ENCODE measurements at places on chromosomes 11 and 22. TPM values are rescaled to one million over a fixed set of nuclear protein-coding genes. Genes with fewer than 3 reads are reported as not detected.

SHISAL1 gene
- not detected for total RNA-seq

SESN3 gene
- 31.5 TPM for total RNA-seq

F2 gene
- total RNA-seq, result 0.16 TPM

RAPSN gene
- 1.2 TPM for total RNA-seq

GRCh38 chr22:31625257-31625640, 36.8 kb downstream of the PISD start:
- no peak overlapping the region for H3K4me3 ChIP-seq

DNA sequence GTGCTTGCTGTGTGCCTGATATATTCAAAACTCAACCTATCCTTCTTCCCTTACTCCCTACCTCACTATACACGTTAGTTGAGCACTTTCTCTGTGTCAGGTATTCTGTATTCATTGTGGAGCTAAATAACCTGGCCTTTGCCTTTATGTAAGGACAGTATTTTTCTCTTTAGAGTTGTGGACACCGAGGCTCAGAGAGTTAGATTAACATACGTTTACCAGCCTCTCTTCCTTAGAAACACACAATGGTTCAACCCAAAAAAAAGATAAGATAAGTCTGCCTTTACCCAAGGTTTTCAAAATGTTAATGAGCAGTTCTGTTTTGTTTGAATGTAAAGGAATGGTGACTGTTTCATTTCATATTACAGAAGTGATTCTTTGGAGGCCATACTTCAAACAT, 45.0 kb downstream of the CBL start:
- H3K4me3 ChIP-seq, result no peak overlapping the region
- peaks cover 13% of the 10 kb centered on the region for H3K4me1 ChIP-seq
- DNase-seq, result no peak
- peaks cover 47% of the 10 kb centered on the region for H3K36me3 ChIP-seq

- no peaks in the 10 kb centered on the region for H3K4me1 ChIP-seq
- no peak overlapping the region for H3K27ac ChIP-seq
- DNase-seq, result no peak
- H3K36me3 ChIP-seq, result peaks cover 14% of the 10 kb centered on the region
- H3K4me3 ChIP-seq, result no peak overlapping the region
- H3K27me3 ChIP-seq, result no peaks in the 10 kb centered on the region
Measured at GRCh38 chr11:2653930-2654739, 45.7 kb downstream of the KCNQ1OT1 start.

DNA sequence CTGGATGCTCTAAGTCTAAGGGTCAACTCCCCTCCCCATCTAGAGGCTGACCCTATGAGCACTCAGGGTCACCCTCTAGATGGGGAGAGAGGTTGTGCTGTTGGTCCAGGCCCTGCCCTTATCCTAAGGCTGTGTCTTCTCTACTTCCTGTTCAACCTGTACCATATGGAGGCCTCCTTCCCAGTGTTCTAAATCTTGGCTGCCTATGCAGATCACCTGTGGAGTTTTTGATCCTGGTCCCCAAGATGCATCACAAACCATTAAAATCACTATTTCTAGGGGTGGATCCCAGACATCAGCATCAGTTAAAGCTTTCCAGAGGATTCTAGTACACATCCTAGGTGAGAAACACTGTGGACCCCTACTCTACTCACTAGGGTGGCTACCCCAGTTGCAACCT, 26.2 kb downstream of the LARGE1 start:
- no peak for DNase-seq
- H3K4me1 ChIP-seq, result no peaks in the 10 kb centered on the region
- no peaks in the 10 kb centered on the region for H3K36me3 ChIP-seq
- no peak overlapping the region for H3K27ac ChIP-seq
- H3K4me3 ChIP-seq, result no peak overlapping the region
- no peaks in the 10 kb centered on the region for H3K27me3 ChIP-seq

Data from activated CD8-positive, alpha-beta T cell treated with anti-CD3 and anti-CD28 coated beads, Interleukin-2, amount 10 ng/mL, durations not matched to agents 7 days and 5 days (primary cell).